ENCODE measurements at places on chromosomes 13 and 19.

DNA sequence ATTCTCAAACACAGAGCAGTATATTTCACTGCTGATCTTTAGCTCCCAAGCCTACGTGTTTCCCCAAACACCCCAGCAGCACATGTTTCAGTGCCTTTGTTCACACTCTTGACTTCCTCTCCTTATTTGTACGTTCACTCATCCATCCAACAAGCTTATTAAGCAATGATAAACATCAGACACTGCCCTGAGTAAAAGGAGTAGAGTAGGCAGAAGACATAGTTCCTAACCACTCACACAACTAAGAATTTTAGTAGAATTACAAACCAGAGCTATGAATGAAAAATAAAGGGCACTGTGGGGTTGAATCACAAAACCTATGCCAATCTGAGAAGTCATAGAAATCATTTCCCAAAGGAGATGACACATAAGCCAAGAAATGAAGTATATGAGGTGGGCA is 213.5 kb downstream of the DIAPH3 start:
- DNase-seq, result no peak

GRCh38 chr19:17475541-17476115 is 5.3 kb downstream of the SLC27A1 start:
- DNase-seq, result peak; percentile 85

GRCh38 chr19:5687360-5688198 is 2.5 kb upstream of the RPL36 start:
- peak; percentile 30 for DNase-seq

- DNase-seq, result no peak
Observed at GRCh38 chr13:25971459-25972145, 80.2 kb downstream of the SHISA2 start.

GRCh38 chr13:37918751-37919150 is 49.2 kb upstream of the TRPC4 start:
- no peak for DNase-seq
